ENCODE measurements at places on chromosomes 3 and 15.

GRCh38 chr3:12073106-12073505, 68.9 kb downstream of the SYN2 start:
- H3K27me3 ChIP-seq = no peaks in the 10 kb centered on the region
- H3K36me3 ChIP-seq = no peaks in the 10 kb centered on the region
- no peak for DNase-seq
- H3K4me3 ChIP-seq = no peak overlapping the region
- no peaks in the 10 kb centered on the region for H3K4me1 ChIP-seq

DNA sequence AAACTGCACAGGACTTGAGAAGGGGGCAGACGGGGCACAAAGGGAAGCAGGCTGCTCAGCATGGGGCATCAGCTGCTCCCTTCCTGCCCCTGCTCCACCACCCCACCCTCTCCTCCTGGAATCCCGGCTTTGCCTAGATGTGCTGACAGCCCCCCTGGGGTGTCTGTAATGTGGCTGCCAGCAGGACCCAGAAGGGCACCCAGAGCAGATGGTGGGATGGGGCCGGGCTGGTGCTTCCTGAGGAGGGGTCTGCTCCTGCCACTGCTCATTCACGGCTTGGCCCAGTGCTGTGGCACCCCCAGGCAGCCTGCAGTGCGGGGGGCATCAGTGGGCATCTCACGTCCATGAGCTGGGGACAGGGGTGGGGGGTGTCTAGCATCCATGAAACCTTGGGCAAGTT, 10.2 kb downstream of the H1-8 start:
- H3K36me3 ChIP-seq = no peaks in the 10 kb centered on the region
- H3K27ac ChIP-seq = no peak overlapping the region
- H3K4me1 ChIP-seq = peaks cover 15% of the 10 kb centered on the region
- no peak for DNase-seq
- H3K4me3 ChIP-seq = no peak overlapping the region
- peaks cover 14% of the 10 kb centered on the region for H3K27me3 ChIP-seq

- H3K4me1 ChIP-seq = no peaks in the 10 kb centered on the region
- no peaks in the 10 kb centered on the region for H3K27me3 ChIP-seq
- no peak for DNase-seq
- no peaks in the 10 kb centered on the region for H3K36me3 ChIP-seq
- no peak overlapping the region for H3K4me3 ChIP-seq
- no peak overlapping the region for H3K27ac ChIP-seq
Observed at GRCh38 chr3:80035021-80035420, 267.2 kb upstream of the ROBO1 start.

DNA sequence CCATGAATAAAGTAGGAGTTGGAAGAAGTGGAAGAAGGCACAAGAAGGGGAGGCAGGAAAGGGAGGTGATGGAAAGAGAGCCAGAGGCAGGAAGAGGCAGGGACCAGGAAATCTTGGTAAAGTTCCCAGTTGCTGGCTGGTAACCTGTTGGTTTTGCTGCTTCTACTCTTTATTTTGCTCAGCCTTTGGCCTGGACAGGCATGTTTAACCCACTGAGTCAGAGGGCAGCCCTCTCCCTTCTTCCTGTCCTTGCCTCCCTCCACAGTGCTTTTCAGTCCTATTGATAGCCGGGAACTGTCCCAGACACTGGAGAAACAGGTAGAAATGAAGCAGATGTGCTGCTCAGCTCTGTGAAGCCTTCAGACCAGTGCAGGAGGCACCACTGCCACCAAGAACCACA, 43.4 kb upstream of the APEH start:
- H3K27me3 ChIP-seq = peaks cover 9% of the 10 kb centered on the region
- no peak overlapping the region for H3K27ac ChIP-seq
- H3K4me3 ChIP-seq = no peak overlapping the region
